Activated effector memory CD4-positive, alpha-beta T cell treated with Interleukin-2 at 50 U/mL for 16 hours (primary cell): ENCODE measurements at places on chromosomes 11 and 22.

- no peak for DNase-seq
Observed at GRCh38 chr11:64710418-64711137, 12.4 kb downstream of the NRXN2 start.

- no peak for DNase-seq
Observed at GRCh38 chr11:67044496-67044895, 12.2 kb upstream of the RHOD start.

DNA sequence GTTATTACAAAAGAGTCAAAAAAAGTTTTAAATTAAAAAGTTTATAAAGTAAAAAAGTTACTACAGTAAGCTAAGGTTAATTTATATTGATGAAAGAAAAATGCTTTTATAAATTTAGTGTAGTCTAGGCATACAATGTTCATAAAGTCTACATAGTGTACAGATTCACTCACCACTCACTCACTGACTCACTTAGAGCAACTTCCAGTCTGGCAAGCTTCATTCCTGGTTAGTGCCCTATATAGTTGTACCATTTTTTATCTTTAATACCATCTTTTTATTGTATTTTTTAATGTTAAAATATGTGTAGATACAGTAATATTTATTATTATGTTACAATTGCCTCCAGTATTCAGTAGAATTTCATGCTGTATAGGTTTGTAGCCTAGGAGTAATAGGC, 2.6 kb upstream of the MMP10 start:
- no peak for DNase-seq

- no peak for DNase-seq
Observed at GRCh38 chr11:119441898-119442243, 18.9 kb upstream of the THY1 start.

DNA sequence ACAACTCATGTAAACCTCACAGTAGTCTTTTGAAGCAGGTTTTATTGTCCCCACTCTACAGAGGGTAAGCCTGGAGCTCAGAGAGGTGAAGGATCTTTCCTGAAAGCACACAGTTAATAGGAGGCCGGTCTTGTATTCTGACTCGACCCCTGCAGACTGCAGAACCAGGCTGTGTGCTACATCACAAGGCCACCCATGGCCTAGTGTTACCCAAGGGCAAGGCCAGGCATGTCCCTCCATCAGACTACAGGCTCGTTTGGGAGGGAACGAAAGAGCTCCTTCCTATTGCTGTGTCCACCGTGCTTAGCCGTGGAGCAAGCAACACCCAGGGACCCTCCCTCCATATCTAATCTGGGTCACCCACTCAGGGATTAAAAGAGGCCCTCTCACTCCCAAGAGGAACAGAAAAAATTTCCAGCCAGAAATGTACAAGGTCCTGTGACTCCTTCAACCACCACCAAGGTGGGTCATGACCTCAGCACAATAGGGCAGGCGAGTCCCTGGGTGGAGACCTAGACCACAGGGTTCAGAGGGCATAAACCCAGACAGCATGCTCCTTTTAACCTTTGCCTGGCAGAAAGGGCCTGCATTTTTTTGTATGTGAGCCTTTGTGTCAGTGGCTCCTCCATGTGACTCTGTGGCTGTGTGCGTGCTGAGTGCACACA, 6.3 kb upstream of the SMIM35 start:
- no peak for DNase-seq
